ENCODE measurements at places on chromosomes 12 and 14. TPM values are rescaled to one million over a fixed set of nuclear protein-coding genes. Genes with fewer than 3 reads are reported as not detected.
A peak's percentile ranks its signal among the peaks of the same experiment; 100 is the strongest.

- DNase-seq: no peak
Measured at GRCh38 chr12:51196547-51196946, 21.3 kb downstream of the POU6F1 start.

GRCh38 chr12:12275874-12276273 is 9.0 kb upstream of the LRP6 start:
- DNase-seq: no peak

CELA1 gene
- not detected for total RNA-seq

- no peak for DNase-seq
Measured at GRCh38 chr14:34993426-34993825, 10.6 kb downstream of the SRP54 start.

GRCh38 chr12:54017027-54017788 is 8.4 kb downstream of the HOXC8 start:
- peak; percentile 73 for DNase-seq

GRCh38 chr12:69578283-69578682 is 7.0 kb upstream of the CCT2 start:
- DNase-seq: no peak

SMCO2 gene
- 14.2 TPM for total RNA-seq

LRRC10 gene
- 0.24 TPM for total RNA-seq

CCDC85C gene
- 7.5 TPM for total RNA-seq

HCAR2 gene
- total RNA-seq: 7.2 TPM

GRCh38 chr12:4866299-4866698 is 43.4 kb upstream of the KCNA1 start:
- no peak for DNase-seq

SLC39A5 gene
- not detected for total RNA-seq

STAB2 gene
- 2.6 TPM for total RNA-seq

DNA sequence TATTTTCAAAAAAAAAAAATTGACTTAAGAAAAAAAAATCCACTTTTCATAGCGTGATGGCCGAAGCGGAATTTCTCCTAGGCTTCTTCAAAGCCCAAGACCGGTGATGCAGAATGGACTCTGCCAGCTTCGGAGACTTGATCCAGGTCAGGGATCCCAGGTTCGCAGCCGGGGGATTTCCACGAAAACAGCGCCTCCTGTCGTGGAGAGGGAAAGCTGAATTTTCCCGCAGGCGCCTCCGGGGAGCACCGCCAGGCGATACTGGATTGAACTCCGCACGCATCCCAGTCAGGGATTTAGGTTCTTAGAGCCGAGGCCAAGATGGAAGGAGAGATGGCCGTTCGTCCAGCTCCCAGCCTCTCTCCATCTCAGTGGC is 2.1 kb downstream of the TTC6 start:
- no peak for DNase-seq

- no peak for DNase-seq
Measured at GRCh38 chr12:80701388-80701787, 6.0 kb upstream of the MYF6 start.

SLC16A7 gene
- total RNA-seq: 41.2 TPM

Measured in umbilical cord (tissue), 2 donors.